ENCODE measurements at places on chromosomes 3 and 15. TPM values are rescaled to one million over a fixed set of nuclear protein-coding genes. Genes with fewer than 3 reads are reported as not detected.
A peak's percentile ranks its signal among the peaks of the same experiment; 100 is the strongest.

The CLDN18 gene
- 3.3 TPM for total RNA-seq

The FSIP1 gene
- 0.27 TPM for total RNA-seq

The PPIB gene
- 690 TPM for total RNA-seq

The ANKRD63 gene
- 0.56 TPM for total RNA-seq

The IL17RB gene
- total RNA-seq: 16.0 TPM

The ROPN1 gene
- not detected for total RNA-seq

The WDR53 gene
- total RNA-seq: 20.3 TPM

The INSYN1 gene
- total RNA-seq: not detected

The HCN4 gene
- 0.07 TPM for total RNA-seq

The TIGIT gene
- not detected for total RNA-seq

The CCDC54 gene
- not detected for total RNA-seq

The KBTBD13 gene
- not detected for total RNA-seq

- DNase-seq: no peak
Measured at GRCh38 chr3:102904629-102905028, 469.8 kb downstream of the ZPLD1 start.

DNA sequence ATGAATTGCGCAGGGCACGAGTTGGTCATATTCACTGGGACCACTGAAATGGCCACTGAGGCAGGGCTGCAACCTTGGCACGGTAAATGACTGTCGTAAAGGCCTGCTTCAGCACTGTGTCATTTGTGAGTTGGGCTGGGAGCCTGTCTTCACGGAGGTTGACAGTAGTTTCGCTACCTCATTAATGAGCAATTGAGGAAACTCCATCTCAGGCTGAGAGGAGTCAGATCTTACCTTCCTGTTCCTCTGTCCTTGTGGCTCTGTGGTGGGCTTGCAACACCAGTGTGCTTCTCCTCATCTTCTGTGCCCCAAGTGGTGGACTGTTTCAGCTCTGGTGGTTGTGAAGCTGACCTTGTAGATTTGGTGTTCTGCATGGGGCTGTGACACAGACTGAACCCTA, 80.1 kb upstream of the EIF1B start:
- no peak for DNase-seq

DNA sequence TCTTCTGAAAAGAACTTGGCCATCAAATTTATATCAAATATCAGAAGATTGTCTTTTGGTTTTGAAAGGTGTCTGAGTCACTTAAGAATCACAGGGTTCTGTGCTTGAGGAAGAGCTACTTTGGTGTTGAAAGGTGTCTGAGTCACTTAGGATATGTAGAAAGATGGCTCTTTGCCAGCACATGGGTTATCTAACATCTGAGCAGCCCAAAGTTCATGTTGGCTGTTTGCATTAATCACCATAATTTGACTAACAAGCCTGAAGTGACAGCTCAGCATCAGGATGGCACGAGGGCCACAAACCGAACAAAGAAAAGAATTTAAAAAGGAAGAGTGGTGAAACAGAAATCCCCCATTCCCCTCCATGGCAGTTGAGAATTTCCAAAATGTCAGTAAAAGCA, 190.5 kb upstream of the CMC1 start:
- peak; percentile 20 for DNase-seq

DNA sequence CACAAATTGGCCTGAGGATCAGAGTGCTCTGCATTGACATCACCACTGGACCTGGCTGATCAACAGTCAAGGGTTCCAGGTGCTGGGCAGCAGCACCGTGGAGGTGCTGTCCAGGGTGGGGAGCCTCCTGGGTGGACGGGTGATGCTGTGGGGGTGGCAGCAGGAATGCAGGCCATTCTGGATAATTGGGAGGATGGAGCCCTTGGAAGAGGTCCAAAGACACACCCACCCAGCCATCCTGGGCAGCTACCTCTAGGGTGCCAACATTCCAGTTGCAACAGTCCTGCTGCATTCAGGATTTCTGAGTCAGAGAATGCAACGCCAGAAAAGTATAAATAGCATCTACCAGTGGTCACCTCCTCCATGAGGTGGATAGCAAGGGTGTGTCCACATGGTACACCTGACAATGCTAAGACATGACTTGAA, 26.8 kb downstream of the STARD5 start:
- peak; percentile 49 for DNase-seq

DNA sequence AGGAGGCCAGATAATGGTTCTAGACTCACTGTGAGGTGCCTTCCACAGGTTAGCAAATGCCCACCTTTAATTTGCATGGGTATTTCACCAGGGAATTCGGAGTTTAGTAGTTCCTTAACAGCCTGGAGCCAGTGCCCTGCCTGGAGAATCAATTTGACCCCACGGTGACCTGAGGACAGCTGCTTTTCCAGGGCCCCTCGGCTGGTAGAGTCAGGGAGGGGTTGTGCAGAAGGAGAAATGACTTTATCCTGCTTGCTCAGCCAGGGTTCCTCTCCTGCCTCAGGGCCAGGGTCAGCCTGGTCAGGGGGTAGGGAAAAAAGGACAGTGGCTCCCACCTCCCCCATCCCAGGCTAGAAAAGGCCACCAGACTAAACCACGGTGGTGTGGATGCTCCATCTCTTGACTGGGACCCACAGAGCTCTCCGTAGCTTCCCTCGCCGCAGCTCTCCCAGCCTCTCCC, 12.0 kb downstream of the DLL4 start:
- no peak for DNase-seq

GRCh38 chr3:108089579-108089978, 1.3 kb downstream of the CD47 start:
- no peak for DNase-seq

GRCh38 chr15:77115179-77115578, 44.3 kb upstream of the TSPAN3 start:
- DNase-seq: no peak

- peak; percentile 63 for DNase-seq
Measured at GRCh38 chr3:132253262-132253878, 63.8 kb upstream of the ACP3 start.

DNA sequence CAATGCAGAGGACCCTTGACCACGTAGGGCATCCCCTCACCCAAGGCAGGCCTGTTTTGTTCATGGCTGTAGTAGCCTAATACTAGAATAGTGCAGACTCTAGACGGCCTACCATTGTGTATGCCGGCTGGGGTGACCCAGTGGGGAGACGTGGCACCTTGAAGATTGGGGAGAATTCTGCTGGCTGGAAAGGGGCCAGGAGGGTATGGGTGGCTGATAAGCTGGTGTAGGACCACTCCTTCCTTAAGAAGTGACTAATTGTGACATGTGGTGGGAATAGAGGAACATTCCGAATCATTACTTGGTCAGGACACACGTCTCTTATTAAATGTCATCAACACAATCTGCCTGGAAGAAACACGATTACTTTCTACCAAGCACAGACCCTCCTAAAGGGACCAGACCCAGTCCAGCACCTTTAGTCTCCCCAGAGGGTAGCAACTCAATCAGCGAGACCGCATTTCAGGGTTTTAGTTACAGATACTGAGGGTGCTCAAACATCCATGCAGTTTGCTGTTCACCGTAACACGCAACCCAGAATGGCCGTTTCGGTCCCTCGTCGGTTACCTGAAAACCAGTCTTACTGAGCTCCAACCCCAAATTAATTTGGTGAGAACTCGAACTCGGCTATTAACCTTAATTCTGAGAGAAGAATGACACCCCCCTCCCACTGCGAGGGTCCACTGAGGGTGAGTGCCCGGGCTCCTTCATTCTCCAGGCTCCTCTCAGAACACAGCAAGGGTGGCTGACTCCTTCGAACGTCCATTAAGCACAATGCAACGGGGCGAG, 1.6 kb upstream of the KLF13 start:
- no peak for DNase-seq

DNA sequence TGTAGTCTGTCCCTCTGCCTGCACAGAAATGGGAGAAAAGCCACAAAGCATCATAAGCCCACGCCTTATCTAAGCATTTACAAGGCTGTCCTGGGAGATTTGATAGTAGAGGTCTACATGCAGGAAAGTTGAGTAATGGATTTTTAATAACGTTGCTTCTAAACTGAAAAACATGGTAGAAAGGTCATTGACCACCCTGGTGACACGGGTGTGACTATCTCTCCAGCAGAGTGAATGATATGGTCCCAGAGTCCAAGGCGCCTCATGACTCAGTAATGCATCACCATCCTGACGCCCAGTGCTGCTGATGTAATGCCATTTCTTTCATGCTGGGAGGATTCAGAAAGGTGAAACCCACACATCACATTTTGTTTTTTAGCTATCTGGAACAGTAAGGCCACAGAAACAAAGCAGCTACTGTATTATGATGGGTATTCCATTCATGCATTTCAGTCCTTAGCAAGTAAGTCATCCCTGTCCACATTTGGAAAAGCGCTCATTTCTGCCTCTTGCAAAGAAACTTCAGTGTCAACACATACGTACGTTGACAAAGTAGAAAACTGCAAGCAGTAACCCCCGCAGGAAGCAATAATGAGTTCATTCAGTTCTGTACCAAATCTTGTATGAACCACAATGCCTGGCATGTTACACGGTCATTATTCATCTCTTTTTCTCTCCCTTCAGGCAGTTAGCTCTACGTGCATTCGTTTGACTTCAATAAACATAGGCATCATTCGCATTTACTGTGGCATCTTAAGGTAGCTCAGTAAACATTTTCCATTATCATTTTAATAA, 483.5 kb downstream of the GABRG3 start:
- DNase-seq: no peak

GRCh38 chr3:190504354-190505125, 9.3 kb upstream of the IL1RAP start:
- no peak for DNase-seq

- DNase-seq: no peak
Measured at GRCh38 chr3:190101320-190102011, 19.2 kb downstream of the P3H2 start.

DNA sequence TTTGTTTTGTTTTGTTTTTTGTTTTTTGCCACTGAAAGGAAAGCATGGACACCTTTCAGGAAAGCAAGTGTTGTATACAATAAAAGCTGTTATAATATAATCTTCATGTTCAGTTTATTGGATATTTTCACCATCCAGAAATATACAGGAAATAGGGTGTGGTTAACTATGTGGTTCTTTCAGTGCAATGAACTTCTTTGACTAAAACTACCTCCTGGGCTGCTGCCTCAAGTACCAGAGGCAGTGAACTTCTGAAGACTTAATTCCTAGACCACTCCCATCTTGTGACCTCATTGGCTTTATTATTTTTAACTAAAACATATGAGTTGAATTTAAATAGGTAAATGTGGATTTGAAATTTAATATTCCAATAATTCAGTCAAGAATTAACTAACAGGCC, 27.1 kb upstream of the TBL1XR1 start:
- DNase-seq: no peak

DNA sequence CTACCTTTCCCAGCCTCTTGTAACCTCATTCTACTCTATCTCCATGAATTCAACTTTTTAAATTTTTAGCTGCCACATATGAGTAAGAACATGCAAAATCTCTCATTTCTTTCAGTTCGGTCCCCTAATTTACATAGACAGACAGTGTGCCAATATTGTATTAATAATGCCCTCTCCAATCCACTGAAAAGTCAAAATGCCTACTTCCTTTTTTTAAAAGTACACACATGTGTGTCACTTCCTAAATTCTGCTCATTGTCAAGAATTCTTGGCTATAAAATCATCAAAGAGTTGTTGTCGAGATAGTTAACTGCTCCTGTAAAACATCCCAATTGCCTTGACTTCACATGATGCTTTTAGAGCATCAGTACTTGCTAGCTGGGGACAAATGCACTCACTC, 84.2 kb upstream of the IL12A start:
- DNase-seq: no peak

GRCh38 chr3:1232276-1232675, 139.5 kb downstream of the CNTN6 start:
- DNase-seq: no peak

DNA sequence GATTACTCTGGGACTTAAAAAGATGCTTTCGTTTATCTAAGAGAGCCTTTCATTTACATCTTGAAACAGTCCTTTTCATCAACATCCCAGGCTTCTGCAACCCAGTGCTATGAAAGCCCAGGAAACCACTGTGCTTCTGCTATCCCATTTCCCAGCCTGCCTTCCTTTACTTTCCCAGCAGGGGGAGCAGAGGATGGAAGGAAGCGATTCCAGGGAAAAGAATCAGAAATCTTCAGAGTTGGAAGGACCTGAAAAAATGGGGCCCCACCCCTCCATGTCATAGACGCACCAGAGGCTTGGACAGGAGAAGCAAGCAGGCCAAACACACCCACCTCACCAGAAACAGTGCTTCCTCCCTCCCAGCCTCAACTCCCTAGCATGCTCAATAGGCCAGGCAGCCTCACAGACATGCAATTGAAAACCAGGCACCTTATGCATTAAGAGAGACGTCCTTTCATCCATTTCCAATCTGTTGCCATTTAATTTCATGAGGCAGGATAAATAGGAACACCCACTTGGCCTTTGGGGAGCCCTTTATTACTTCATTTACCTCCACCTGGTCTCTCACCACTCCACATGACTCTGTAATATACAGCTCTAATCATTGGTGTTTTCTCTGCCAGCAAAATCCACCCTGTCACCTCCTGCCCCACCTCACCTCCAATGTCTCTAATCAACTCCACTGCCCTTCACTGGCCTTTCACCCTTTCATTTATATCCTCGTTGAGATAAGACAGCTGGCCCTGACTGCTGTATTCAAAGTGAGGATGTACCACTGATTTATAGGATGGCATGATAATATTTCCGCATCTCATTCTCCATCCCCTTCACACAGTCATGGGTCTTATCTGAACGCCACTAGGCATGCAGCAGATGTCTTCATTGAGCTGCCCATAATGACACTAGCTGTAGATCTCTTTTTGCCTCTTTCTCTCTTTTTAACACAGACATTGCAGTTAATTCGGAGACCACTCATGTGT, 583.9 kb downstream of the NTRK3 start:
- no peak for DNase-seq

DNA sequence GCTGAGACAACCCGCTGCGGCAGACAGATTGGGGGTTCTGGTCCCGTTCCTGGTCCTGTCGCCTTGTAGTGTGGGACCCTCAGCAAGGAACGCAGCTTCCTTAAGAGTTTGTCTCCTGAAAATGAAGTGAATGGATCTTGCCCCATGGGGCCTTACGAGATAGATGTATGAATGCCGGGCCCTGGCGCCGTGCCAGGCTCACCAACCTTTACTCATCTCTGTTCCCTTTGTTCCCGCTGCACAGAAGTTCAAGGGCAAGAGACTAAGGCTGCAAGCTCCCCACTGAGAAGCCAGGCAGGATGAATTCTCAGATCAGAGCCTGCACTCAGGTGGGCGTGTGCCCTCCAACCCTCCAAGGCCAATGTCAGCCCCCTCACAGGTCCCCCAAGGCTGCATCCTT, 162.7 kb upstream of the IQSEC1 start:
- DNase-seq: no peak

GRCh38 chr15:43105077-43105736, 631 bp downstream of the UBR1 start:
- DNase-seq: peak; percentile 17

GRCh38 chr15:49196856-49197255, 26.8 kb downstream of the GALK2 start:
- no peak for DNase-seq
